ENCODE measurements at places on chromosomes 5 and 9.

DNA sequence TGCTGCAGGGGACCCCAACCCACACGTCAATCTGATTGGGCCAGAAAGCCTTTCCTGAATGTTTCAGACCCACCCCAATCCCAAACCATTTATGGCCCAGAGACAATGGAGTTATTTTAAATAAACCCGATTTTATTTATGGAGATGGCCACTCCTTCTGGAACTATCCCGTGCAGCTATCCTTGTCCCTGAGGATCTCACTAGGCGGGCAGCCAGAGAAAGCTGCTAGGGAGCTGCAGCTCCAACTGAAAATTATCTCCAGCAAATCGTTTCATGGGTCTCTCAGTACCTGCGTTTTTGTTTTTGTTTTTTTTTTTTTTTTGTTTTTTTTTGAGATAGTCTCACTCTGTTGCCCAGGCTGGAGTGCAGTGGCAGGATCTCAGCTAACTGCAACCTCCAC is 23.0 kb downstream of the C1QTNF2 start:
- no peak for DNase-seq

- DNase-seq = no peak
Measured at GRCh38 chr9:36770025-36770424, 197.3 kb downstream of the MELK start.

DNA sequence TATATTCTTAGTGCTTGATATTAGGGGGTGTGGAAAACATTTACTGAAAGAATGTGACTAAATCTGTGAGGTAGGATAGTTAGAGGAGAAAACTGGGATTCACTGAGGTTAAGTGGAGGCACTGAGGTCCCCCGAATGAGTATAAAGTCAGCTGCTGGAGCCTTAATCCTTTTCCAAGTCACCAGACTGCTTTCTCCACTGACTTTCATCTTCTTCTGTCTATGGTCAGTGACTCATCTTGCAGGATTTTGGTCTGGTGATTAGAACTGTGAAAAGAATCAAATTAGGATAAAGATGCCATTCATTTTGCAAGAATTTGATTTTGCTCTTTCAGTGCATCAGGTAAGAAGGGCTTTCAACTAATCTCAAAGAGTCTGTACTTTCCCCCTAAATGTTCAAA is 89.3 kb upstream of the ALDH1A1 start:
- no peak for DNase-seq

DNA sequence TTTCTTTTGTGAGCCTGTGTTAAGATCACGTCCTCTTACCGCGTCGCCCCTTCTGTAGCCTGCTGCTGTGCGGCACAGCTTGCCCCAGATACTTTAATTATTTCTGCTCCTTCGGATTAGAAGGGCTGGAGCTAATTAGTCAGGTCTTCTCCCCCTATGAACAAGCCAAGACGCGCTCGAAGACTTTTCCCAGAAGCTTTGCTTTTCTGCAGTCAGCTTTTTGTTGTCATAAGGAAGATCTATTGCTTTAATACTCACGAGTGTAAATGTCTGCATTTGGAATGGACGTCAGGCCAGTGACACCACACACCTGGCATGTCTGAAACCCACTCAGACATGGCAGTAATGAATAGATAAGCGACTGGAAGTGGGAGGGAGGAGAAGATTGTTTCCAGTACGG is 37.0 kb downstream of the PRUNE2 start:
- DNase-seq = no peak

- DNase-seq = no peak
Measured at GRCh38 chr9:126223798-126224531, 102.7 kb upstream of the MVB12B start.

GRCh38 chr9:126854734-126855133 is 5.7 kb upstream of the ZBTB34 start:
- DNase-seq = no peak

GRCh38 chr9:113154471-113154870 is 3.7 kb downstream of the SLC31A2 start:
- no peak for DNase-seq

DNA sequence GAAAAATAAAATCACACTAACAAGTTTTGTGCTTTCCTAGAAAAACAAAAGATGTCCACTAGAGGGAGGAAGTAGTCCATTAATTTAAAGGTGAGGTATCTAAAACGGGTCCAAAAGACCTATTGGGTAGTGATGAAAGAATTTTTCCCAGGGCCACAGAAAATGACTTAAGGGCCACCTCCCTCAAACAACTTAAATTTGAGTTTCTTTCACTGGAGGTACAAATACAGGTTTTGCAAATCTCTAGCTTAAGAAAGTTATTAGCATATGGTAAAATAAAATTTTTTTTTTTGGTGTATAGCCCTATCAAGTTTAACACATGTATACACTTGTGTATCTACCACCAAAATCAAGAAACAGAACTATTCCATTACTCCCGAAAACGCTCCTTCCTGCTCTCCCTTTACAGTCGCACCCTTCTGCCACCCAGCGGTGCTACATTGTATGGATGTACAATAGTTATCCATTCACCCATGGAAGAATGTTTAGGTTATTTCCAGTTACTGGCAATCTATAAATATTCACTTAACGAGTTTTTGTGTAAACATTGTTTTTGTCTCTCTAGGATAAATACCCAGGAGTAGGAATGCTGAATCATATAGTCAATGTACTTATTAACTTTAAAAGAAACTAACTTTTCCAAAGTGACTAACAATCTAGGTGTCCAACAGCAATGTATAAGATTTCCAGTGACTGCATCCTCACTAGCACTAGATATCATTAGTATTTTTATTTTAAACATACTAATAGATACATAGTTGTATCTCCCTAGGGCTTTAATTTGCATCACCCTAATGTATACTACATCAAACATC is 21.9 kb downstream of the DEPDC1B start:
- DNase-seq = peak; percentile 37

DNA sequence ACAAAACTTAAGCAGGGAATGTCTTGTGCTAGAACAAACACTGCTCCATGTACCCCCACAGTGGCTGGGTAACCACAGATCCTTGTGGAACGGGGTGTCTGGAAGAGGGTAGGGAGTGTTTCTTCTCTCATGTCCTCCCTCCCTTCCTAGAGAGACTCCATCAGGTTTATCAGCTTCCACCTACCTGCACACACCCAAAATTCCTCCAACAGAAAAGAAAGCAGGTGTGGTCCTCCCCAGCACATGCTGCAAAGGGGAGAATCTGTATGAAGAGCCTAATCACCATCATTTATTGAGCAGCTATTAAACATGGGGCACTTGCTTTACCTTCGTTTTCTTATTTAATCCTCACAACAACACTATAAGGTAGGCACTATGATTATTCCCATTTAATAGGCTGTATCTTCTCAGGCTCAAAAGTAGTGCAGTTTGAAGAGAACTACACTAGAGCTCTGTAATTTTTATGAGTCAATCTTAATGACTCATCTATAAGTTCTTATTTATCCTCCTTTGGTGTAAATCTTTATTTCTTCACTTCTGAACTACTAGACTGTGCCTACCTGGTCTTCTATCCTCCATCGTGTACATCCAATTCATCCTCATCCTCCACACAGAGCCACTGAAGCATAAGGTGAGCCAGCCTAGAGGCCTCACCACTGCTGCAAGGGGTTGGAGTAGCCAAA is 31.6 kb downstream of the C9orf40 start:
- DNase-seq = no peak

DNA sequence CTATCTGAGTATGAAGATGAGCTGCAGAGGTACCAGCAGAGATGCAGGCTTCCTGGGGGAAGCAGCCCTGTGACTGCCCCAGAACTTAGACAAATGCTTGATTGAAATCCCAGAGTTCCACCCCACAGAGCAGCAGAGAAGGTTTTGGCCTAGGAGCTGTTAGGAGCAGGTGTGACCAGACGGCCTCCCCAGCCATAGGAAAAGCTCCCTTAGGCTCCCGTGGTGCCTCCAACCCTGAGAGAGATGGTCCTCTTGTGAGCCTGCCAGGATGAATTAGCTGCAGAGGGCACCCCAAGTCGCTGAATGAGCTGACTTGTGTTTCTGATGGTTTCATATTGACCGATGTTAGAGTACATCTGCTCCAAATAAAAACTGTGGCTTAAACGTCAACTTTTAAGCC is 22.1 kb downstream of the NTRK2 start:
- DNase-seq = no peak

DNA sequence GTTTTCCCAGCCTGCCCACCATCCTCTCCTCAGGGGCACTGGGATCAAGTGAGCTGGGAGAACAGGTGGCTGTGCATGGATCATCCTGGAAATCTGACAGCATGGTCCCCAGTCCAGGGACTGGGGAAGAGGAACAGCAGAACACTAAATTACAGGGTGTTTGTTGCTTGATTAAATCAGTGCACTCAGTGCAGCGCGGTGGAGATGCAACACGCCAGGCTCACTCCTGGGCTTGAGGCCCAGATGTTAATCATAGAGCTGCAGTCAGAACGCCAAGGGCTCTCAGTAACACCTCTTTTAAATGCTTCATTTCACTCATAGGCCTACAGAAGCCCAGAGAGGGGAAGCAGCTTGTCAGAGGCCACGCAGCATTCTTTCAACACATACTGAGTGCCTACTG is 14.2 kb upstream of the LARP1 start:
- no peak for DNase-seq

DNA sequence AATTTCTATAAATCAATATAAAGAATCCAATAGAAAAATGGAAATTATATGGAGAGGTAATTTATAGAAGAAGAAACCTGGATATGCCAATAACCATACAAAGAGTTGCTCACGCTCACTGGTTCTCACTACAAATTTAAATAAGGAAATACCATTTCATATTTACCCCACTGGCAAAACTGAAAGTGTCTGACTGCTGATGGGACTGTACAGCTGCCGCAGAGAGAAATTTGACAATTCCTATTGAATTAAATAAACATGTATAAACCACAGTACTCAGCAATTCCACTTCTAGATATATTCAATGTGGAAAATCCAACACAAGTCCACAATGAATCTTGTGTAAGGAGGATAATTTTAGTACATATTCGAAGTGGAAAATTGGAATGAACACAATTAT is 830.4 kb upstream of the GRAMD2B start:
- DNase-seq = no peak

GRCh38 chr5:57653636-57654290 is 171.2 kb upstream of the ACTBL2 start:
- DNase-seq = no peak

DNA sequence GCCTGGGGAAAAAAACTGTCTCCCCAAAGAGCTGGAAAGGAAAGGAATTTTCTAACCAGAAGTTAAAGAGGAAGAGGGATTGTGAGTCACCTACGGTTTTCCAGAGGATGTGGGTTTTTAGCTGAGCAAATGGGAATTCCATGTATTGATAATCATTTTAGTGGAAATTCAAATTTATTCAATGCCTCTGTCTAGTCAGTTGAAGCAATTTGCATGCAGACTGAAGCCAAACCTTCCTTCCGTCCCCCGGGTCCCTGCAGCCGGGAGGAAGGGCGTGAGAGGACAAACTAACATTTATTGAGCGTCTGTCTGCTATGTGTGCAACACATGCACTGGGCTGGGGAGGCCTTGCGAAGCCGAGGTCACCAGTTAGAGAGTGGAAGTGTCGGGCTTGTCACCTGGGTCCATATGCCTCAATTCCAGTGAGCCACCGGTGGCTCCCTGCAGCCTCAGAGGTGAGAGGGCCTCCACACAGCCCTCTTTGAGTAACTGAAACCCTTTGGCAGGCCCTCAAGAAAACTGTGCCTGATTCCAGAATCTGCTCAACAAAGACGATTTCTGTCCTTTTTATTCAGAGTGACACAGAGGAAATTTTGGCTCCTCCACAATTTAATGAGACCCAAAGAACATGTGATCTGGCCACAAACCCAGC is 70.3 kb downstream of the COL27A1 start:
- no peak for DNase-seq

DNA sequence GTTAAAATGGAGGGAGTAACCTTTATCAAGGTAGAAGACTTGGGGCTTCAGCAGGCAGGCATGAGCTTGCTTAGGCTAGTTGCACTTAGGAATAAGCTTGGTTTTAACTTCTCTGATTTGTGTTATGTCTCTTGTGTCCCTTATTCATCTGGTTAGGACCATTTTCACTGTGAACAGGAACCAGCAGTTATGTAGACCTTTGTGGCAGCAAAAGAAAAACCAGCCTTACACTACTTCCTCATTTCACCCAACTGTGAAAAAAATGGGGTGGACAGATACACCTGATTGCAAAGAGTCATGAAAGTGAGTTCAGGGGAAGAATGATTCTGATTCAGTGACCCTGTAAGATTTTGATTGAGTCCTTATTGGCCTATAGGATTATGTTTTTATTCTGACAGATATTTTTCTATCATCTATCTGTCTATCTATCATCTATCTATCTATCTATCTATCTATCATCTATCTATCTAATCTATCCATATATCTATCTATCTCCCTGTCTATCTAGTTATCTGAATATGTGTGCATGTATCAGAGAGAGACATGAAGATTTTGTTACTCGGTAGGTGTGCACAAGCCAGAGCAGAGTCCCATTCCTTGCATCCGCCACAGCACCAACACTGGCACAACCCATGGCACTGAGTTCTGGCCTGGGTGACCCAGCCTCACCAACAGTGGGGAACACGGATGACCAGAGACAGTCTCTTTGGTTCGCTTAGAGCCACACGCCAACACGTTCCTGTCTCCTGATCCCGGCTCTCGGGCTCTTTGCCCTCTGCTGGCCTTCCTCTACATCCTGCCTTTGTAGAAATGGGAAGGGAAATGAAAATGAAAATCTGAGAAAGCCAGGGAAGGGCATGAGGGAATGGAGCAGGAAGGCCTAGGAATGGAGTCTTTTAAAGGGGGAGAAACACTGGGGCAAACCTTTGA is 1.3 kb upstream of the ZNF366 start:
- DNase-seq = no peak

- no peak for DNase-seq
Measured at GRCh38 chr9:107284636-107285035, 1.6 kb downstream of the RAD23B start.

DNA sequence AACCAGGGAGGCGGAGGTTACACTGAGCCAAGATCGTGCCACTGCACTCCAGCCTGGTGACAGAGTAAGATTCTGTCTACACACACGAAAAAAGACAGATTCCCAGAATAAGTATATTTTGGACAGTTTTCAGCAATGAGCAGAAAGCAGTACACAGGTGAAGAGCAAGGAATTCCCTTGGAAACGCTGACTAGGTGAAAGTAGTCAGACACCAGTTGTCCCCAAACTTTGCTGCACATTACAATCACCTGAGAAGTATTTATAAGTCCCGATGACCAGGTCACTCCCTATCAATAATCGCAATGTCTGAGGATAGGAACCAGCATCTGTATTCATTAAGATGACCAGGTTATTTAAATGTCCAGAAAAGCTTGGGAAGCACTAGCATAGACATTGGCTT is 78.3 kb downstream of the CPLANE1 start:
- no peak for DNase-seq

- no peak for DNase-seq
Measured at GRCh38 chr5:175207321-175208040, 236.5 kb downstream of the DRD1 start.

DNA sequence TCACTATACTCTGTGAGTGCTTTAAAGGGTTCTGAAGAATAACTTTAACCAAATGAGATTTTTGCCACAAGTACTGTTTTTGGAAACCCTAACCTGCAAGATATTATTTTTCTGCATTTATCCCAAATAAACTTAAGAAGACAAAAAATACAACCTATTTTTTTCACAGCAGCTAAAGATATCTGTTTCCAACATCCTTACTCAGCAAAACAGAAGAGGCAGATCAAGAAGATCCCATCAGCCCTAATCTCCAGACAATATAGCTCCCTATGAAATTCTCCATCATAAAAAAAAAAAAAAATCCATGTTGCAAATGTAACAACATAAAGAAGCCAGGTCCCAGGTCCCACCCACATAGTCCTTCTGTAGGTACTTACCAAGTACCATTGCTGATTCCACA is 7.6 kb downstream of the PCSK1 start:
- DNase-seq = no peak

Measured in amniotic stem cell (primary cell).